ENCODE measurements at places on chromosomes 4 and X.

- no peak for DNase-seq
Measured at GRCh38 chr4:122517345-122517744, 60.8 kb upstream of the IL2 start.

- no peak for DNase-seq
Measured at GRCh38 chrX:24877288-24877664, 138.5 kb downstream of the ARX start.

GRCh38 chr4:76055016-76055415 lies 19.1 kb upstream of the CXCL11 start:
- no peak for DNase-seq

GRCh38 chrX:42577936-42578470 lies 200.0 kb downstream of the PPP1R2C start:
- DNase-seq, result no peak

- DNase-seq, result no peak
Measured at GRCh38 chr4:21726255-21726815, 222.2 kb downstream of the KCNIP4 start.

- DNase-seq, result no peak
Measured at GRCh38 chr4:88702782-88703181, 5.2 kb upstream of the NAP1L5 start.

DNA sequence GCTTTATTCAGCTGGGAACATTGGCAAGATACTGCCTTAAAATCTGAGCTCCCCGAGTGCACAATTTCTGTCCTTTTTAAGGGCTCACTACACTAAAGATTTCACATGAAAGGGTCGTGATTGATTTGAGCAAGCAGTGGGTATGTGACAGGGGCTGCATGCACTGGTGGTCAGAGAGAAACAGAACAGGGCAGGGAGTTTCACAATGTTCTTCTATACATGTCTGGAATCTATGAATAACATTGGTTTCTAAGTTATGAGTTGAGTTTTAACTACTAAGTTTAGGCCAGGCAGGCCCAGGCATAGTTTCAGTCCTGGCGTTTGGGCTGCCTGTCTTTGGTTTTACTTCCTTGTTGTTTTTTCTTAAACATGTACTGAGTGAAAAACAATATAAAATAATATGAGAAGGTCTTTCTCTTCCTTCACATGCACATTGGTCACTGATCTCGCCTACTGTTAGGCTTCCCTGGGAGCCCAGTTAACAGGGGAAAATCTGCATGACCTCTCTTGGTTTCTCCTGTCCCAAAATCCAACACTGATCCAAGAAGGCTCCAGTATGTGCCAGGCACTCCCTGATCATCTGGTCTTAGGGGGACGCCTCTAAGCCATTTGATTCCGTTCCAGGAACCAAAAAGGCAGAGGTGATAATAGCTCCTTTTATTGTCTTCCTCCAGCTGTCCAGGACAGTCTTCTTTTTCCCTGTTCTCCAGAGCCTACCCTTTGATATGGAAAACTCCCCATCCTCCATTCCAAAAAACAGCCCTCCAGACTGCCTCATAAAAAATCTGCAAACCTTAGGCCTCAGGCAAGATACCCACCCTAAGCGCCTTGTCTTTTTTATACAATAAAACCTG lies at the start of gene UGT2B17:
Gene UGT2B17 (minus strand): TSS at position 51 of the 854 bp plus-strand sequence. CDS start 7,838 bp downstream, outside the sequence.
- no peak for DNase-seq

DNA sequence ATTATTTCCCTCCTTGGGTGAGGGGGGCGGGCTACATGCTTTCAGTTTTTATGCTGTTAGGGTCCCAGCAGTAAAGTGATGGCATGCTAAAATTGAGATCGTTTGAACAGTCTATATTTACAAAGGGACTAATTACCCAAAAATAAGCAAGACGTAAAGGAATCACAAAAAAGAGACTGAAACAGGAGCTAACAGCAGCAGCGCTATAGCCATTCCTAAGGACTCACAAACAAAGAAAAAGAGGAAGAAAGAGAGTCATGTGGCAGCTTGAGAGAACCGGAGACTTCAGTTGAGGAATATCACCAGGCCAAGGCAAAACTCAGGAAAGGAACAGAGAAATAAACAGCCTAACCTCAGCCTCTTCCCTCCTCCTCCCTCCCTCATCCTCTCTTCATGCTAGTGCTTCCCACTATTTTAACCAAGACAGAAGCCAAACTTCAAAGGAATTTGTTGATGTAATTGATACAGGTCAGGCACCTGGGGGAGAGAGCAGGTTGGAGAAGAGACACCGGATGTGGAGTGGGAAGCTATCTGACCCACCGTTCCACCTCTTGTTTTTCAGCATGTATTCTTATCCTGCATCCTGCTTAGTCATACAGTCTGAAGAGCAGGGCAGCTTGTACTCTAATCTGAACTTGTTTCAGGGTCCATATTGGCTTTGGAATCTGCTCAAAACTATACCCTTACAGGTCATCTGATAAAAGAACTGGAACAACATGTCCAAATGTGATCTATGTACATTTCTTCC lies 383.7 kb downstream of the NAF1 start:
- DNase-seq, result no peak
